ENCODE measurements at places on chromosomes 7 and 10.

GRCh38 chr10:104767745-104768144 is 126.7 kb downstream of the SORCS3 start:
- no peak overlapping the region for H3K4me3 ChIP-seq
- H3K27ac ChIP-seq = no peak overlapping the region
- H3K27me3 ChIP-seq = no peaks in the 10 kb centered on the region
- no peaks in the 10 kb centered on the region for H3K4me1 ChIP-seq
- ATAC-seq = no peak

GRCh38 chr7:82841828-82842227 is 320.9 kb downstream of the PCLO start:
- no peak overlapping the region for H3K4me3 ChIP-seq
- ATAC-seq = no peak
- no peaks in the 10 kb centered on the region for H3K4me1 ChIP-seq
- no peak overlapping the region for H3K27ac ChIP-seq

DNA sequence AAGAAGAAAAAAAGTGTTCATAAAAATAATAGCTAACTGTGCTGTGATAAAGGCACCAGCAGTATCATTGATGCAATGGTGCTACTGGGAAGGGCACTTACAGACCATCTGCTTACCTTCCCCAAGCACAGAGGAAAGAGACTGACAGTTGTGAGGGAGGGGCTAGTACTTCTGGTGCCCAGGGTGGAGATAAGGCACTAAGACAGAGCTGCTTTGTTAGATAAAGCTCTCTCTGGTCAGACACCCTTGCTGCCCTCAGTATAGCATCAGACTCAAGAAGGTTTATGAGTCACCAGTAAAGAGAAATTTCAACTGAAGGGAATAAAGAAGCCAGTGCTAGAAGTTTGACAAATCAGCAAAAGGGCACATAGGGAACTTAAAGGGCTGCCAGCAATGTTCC is 325.6 kb downstream of the HPSE2 start:
- H3K27ac ChIP-seq = no peak overlapping the region
- no peak for ATAC-seq
- no peaks in the 10 kb centered on the region for H3K36me3 ChIP-seq
- no peaks in the 10 kb centered on the region for H3K4me1 ChIP-seq
- H3K4me3 ChIP-seq = no peak overlapping the region

GRCh38 chr10:48363617-48364355 is 57.3 kb downstream of the MAPK8 start:
- H3K27ac ChIP-seq = no peak overlapping the region
- H3K4me3 ChIP-seq = no peak overlapping the region
- H3K27me3 ChIP-seq = no peaks in the 10 kb centered on the region

GRCh38 chr7:150450491-150451001 is at the start of gene GIMAP8:
GIMAP8 (plus strand) TSS chr7:150450630; CDS start chr7:150466699, 16,069 bp downstream.
- peaks cover 44% of the 10 kb centered on the region for H3K4me1 ChIP-seq
- peak within 1 kb of the TSS; percentile 72 for H3K4me3 ChIP-seq
- H3K27me3 ChIP-seq = peaks cover 22% of the 10 kb centered on the region
- peak within 1 kb of the TSS; percentile 40 for H3K27ac ChIP-seq

- H3K4me3 ChIP-seq = no peak overlapping the region
- H3K4me1 ChIP-seq = no peaks in the 10 kb centered on the region
- no peaks in the 10 kb centered on the region for H3K36me3 ChIP-seq
- ATAC-seq = no peak
Observed at GRCh38 chr10:3264161-3264761, 91.7 kb upstream of the PITRM1 start.

DNA sequence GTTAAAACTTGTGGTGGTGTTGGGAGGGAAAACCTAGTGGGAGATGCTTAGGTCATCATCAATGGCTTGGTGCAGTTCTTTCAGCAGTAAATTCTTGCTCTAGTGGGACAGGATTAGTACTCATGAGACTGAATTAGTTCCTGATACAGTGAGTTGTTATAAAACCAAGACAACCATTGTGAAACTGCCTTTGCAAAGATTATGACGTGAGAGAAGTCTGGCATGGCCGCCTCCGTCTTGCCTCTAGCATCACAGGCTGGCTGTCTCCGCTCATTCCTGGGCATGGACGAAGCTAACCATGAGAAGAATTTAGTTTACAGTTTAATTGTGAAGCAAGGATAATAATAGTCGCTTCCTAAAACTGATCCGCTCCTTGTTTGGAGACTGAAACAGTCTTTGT is 186.4 kb downstream of the KIF20B start:
- peak overlapping the region; percentile 86 for H3K27ac ChIP-seq
- peaks cover 35% of the 10 kb centered on the region for H3K4me1 ChIP-seq
- peak; percentile 81 for ATAC-seq
- no peaks in the 10 kb centered on the region for H3K36me3 ChIP-seq

DNA sequence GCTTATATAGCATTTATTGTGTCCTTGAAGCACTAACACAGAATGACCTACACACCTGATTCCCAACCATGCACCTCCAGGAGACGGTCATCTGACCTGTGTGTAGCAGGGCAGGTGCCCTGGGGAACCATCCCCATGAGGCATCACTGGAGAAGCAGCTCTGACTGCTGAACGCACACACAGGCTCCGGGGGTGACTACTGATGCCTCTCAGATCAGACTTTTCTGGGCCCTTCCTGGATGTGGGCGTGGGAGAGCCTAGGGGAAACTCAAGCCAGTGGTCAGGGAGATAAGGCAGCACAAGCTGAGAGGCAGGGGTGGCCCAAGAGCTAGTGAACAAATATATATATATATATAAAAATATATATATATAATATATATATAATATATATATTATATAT is 37.6 kb downstream of the CPXM2 start:
- no peak overlapping the region for H3K27ac ChIP-seq
- H3K36me3 ChIP-seq = no peaks in the 10 kb centered on the region
- peaks cover 3% of the 10 kb centered on the region for H3K4me1 ChIP-seq
- ATAC-seq = no peak
- peaks cover 46% of the 10 kb centered on the region for H3K27me3 ChIP-seq

DNA sequence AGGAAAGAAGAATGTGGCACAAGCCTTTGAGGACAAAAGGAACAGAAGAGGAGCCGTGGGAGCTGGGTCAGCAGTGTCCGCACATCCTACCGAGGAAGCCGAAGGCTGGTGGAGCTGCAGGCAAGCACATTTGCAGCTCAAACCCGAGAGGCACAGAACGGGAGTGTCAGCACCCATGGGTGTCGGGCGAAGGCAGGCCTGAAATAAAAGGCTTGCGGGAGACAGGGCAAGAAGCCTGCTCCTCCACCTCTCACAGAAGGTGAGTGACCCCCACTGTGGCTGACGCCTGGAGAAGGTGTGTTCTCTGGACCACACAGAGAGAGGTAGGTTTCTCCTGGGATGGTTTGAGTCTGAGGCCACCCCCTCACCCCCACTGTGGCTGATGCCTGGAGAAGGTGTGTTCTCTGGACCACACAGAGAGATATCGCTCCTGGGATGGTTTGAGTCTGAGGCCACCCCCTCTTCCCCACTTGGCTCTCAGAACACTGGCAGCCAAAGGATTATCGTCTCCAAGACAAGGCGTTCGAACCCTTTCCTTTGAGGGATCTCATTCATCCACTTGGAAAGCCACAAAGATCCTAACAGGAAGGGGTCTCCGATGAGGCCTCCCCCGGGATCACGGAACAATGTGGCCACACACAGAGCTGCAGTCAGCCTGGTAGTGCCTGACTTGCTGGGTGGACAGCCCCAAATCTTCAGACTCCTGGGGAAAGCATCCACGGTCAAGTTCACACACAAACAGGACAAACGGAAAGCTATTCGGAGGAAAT is 21.6 kb upstream of the GTPBP4 start:
- ATAC-seq = no peak
- no peak overlapping the region for H3K4me3 ChIP-seq

- H3K27ac ChIP-seq = no peak overlapping the region
- H3K36me3 ChIP-seq = no peaks in the 10 kb centered on the region
- H3K4me1 ChIP-seq = no peaks in the 10 kb centered on the region
Observed at GRCh38 chr7:131166066-131166465, 161.6 kb upstream of the MKLN1 start.

DNA sequence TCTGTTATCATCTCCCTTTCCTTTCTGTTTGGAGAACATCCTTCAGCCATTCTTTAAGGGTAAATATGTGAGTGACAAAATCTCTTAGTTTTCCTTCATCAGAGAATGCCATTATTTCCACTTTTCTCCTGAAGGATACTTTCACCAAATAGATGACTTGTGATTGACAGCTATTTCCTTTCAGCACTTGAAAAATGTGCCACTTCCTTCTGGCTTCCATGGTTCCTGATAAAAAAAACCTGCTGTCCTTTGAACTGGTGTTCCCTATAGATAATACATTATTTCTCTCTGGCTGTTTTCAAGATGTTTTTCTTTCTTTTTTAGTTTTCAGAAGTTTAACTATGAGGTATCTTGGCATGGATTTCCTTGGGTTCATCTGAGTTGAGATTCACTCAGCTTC is 79.7 kb downstream of the TBXAS1 start:
- H3K27ac ChIP-seq = peak overlapping the region; percentile 17
- ATAC-seq = no peak
- H3K4me3 ChIP-seq = no peak overlapping the region
- peaks cover 10% of the 10 kb centered on the region for H3K36me3 ChIP-seq
- peaks cover 35% of the 10 kb centered on the region for H3K4me1 ChIP-seq

GRCh38 chr10:4519658-4520402 is 306.2 kb upstream of the AKR1E2 start:
- ATAC-seq = no peak
- no peaks in the 10 kb centered on the region for H3K36me3 ChIP-seq
- H3K27me3 ChIP-seq = peaks cover 16% of the 10 kb centered on the region

GRCh38 chr10:131446171-131446570 is 134.7 kb upstream of the TCERG1L start:
- no peaks in the 10 kb centered on the region for H3K36me3 ChIP-seq
- ATAC-seq = no peak
- H3K27ac ChIP-seq = no peak overlapping the region
- H3K4me1 ChIP-seq = no peaks in the 10 kb centered on the region
- H3K27me3 ChIP-seq = peaks cover 6% of the 10 kb centered on the region
- H3K4me3 ChIP-seq = no peak overlapping the region

DNA sequence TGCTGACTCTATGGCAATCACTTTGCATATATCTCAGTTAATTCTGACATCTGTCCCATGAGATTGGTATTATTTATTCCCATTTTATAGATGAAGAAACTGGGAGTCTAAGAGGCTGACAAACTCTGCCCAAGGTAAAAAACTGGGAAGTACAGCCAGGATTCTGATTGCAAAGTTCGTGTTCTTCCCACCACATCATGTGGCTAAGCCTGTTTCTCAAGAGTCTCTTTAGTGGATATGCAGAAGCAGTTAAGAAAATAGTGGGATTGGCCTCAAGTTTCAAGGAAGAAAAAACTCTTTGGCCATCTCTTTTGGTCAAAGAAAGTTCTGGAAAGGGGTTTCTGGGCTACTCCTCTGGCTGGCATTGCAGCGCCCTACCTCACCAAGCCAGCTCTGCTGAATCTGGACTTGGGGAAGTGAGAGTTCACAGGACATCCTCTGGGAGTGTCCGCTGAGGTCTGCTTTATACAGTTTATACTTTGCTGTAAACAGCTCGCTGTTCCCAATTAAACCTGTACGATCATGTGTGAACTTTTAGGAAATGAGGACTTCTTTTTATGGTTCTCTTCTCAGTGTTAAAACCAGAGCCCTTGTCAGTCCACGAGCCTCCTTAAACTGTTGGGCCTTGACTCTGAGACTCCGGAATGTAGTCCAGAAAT is 12.2 kb upstream of the BMPR1A start:
- no peak overlapping the region for H3K27ac ChIP-seq
- no peak for ATAC-seq
- no peaks in the 10 kb centered on the region for H3K4me1 ChIP-seq
- H3K4me3 ChIP-seq = no peak overlapping the region
- H3K36me3 ChIP-seq = no peaks in the 10 kb centered on the region

DNA sequence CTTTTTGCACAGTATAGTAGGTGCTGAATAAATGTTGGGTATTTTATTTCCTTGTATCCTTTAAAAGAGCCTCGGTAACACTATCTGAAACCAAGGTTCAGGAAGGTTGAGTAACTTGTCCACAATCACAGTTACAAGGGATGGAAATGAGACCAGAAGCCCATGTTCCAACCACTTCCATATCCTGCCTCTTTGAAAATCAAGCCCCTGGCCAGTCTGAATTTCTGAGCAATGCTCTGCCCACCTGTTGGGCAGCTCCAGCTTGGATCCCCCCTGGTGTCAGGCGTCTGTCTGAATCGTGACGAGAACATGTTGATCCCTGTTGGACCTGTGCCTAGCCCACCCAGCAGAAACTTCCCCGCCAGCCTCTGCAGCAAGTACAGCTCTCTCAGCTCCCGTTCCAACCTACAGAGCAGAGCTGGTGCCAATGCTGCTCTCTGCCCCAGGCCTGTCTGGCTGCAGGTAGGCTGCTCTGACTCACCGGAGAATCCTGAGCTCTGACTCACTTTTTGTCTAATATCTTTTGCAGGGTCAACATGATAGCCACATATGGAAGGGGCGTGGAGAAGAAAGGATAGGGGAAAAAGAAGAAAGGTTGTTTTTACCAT is 595.5 kb downstream of the INHBA start:
- H3K27me3 ChIP-seq = no peaks in the 10 kb centered on the region
- no peaks in the 10 kb centered on the region for H3K4me1 ChIP-seq
- no peak overlapping the region for H3K27ac ChIP-seq
- H3K4me3 ChIP-seq = no peak overlapping the region

- ATAC-seq = peak; percentile 34
- no peaks in the 10 kb centered on the region for H3K36me3 ChIP-seq
- peaks cover 49% of the 10 kb centered on the region for H3K27me3 ChIP-seq
- no peak overlapping the region for H3K27ac ChIP-seq
Observed at GRCh38 chr7:30697719-30698460, 15.6 kb upstream of the CRHR2 start.

GRCh38 chr7:74202841-74203556 is 6.8 kb upstream of the LAT2 start:
- no peaks in the 10 kb centered on the region for H3K36me3 ChIP-seq
- peak overlapping the region; percentile 47 for H3K27ac ChIP-seq
- H3K4me1 ChIP-seq = peaks cover 47% of the 10 kb centered on the region
- no peak overlapping the region for H3K4me3 ChIP-seq
- H3K27me3 ChIP-seq = no peaks in the 10 kb centered on the region

GRCh38 chr7:141071260-141071854 is 2.5 kb upstream of the TMEM178B start:
- peak overlapping the region; percentile 33 for H3K27ac ChIP-seq
- H3K27me3 ChIP-seq = peaks cover 56% of the 10 kb centered on the region
- ATAC-seq = no peak
- H3K36me3 ChIP-seq = no peaks in the 10 kb centered on the region

GRCh38 chr10:110446277-110446676 is 51.4 kb upstream of the DUSP5 start:
- H3K4me1 ChIP-seq = peaks cover 11% of the 10 kb centered on the region
- H3K4me3 ChIP-seq = no peak overlapping the region
- H3K36me3 ChIP-seq = no peaks in the 10 kb centered on the region
- peaks cover 28% of the 10 kb centered on the region for H3K27me3 ChIP-seq

Measured in stimulated activated memory B cell treated with anti-CD40 and anti-IgM and Interleukin-4, amounts not matched to agents 10 μg/mL and 1 μg/mL and 100 μg/mL, for 72 hours (primary cell).